ENCODE measurements at places on chromosomes 4 and X. TPM values are rescaled to one million over a fixed set of nuclear protein-coding genes. Genes with fewer than 3 reads are reported as not detected.

Gene NEXMIF
- 0.01 TPM for polyA plus RNA-seq

Gene PRRG1
- polyA plus RNA-seq, result 3.8 TPM

DNA sequence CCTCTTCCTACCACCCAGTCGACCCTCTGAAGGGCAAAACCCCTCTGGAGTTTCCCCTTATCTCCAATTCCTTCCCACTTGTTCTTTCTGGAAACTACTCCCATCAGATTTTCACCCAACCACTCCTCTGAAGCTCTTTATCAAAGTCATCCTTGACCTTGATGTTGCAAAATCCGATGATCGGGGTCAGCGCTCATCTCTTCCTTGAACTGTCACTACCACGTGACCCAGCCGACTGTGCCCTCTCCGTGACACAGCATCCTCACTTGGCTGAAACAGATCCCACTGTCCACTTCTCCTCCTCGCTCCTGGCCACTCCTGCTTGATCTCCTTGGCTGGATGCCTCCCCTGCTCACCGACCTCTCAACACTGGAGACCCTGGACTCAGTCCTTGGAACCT, 1.1 kb downstream of the CFAP99 start:
- no peak for DNase-seq

Gene SAGE1
- not detected for polyA plus RNA-seq

Gene PPP4R3C
- polyA plus RNA-seq, result not detected

DNA sequence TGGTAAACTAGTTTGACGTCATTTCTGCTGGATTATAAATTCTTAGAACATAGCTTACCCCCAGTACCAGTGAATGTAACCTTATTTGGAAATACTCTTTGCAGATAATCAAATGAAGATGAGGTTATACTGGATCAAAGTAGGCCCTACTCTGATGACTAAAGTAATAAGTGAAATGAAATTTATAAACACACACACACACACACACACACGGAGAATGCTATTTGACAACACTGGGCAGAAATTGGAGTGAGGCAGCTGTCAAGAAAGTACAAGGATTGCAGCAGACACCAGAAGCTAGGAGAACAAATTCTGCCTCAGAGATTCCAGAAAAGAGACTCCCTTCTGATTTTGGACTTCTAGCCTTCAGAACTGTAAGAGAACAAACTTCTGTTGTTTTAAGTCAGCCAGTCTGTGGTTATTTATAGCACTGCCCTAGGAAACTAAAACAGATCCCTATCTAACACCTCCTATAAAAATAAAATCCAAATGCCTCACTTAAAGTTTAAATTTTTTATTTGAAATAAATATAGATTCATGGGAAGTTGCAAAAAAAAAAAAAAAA, 448.6 kb downstream of the PCDH18 start:
- no peak for DNase-seq

Gene CENPVL2
- polyA plus RNA-seq, result not detected

Gene PABPC1L2A
- polyA plus RNA-seq, result not detected

- DNase-seq, result no peak
Measured at GRCh38 chrX:138128027-138128671, 562.2 kb downstream of the ZIC3 start.

GRCh38 chrX:97504431-97504830, 620.7 kb downstream of the RPA4 start:
- no peak for DNase-seq

- peak; percentile 68 for DNase-seq
Measured at GRCh38 chr4:110636680-110637407, 14.0 kb upstream of the PITX2 start.

GRCh38 chr4:13783800-13784411, 156.4 kb upstream of the BOD1L1 start:
- no peak for DNase-seq

Gene NWD2
- polyA plus RNA-seq, result 0.03 TPM

DNA sequence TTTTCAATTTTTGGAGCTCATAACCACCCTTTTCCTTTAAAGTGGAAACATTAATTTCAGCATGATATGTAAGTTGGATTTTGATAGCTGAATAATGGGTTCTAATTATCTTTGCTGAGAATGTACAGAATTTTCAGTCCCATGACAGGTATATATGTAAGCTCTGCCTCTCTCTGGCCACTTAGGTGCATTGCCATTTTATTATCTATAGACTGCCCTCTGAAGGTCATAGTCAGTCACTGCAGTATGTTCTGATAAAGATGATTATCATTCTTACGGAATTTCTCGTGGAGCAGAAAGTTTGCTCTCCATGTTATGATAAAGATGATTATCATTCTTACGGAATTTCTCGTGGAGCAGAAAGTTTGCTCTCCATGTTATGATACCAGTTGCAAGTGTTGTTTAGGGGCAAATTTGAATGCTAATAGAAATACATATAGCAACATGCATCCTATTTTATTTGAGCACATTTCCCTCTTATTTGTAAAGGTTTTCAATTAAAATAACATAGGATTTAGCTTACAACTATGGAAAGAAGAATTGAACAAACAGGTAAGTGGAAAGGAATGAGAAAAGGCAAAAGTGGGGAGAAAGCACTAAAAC, 10.4 kb downstream of the AFP start:
- no peak for DNase-seq

Gene TEX13A
- polyA plus RNA-seq, result not detected

GRCh38 chrX:69507500-69507789, 3.3 kb downstream of the NALF2 start:
- no peak for DNase-seq

- no peak for DNase-seq
Measured at GRCh38 chrX:28189011-28189410, 207.8 kb upstream of the DCAF8L1 start.

Gene AKAP14
- not detected for polyA plus RNA-seq

Gene TMEM175
- polyA plus RNA-seq, result 8.7 TPM

- DNase-seq, result no peak
Measured at GRCh38 chr4:185712350-185713024, 99.5 kb downstream of the SORBS2 start.

GRCh38 chrX:129717892-129718291, 20.9 kb upstream of the XPNPEP2 start:
- DNase-seq, result peak; percentile 64

Gene FGB
- polyA plus RNA-seq, result not detected

Gene HTRA3
- polyA plus RNA-seq, result 14.0 TPM

DNA sequence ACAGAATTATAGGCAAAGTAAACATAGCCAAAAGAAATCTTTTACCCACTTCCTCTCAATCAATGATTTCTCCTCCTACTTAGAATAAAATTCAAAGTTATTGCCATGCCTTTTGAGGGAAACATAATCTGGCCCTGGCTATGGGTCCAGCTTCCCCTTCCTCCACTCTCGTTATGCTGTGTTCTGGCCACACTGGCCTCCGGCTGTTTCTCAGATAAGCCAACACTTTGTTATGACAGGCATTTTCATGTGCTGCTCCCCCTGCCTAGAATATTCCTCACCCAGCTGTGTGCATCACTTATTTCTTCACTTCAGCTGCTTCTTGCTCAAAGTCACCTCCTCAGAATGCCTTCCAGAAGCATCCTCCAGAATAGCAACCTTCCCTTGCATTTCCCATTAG, 386.6 kb upstream of the AADAT start:
- DNase-seq, result no peak

DNA sequence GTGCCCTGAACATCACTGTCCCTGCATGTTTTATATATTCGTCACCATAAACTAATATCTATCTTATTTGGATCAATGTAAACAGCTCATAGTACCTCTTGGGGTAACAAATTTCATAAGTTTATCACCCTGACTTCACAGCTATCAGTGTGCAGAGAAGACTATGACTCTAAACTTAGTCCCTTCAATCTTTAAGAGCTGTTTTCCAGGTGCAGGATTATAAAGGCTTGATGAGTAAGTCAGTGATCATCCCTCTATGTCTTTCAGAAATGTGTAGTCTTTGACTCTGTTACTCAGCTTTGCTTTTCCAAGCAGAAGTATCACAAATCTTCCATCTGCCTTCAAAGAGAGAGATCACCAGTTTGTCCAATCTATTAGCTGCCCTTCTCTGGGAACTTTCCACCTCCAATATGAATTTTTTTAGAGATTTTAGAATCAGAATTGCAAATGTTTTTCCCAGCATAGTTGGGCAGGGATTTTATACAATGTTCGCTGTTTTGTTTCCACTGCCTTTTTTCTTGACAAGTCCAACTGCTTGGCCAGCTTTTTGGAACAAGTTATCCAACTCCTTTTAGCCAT, 45.1 kb upstream of the TSPAN7 start:
- no peak for DNase-seq

Gene SPP1
- 0.69 TPM for polyA plus RNA-seq

- DNase-seq, result no peak
Measured at GRCh38 chr4:98601708-98602107, 56.7 kb downstream of the TSPAN5 start.

GRCh38 chr4:1241466-1241935, 7.4 kb downstream of the CTBP1 start:
- no peak for DNase-seq

GRCh38 chrX:35380808-35381700, 417.1 kb upstream of the MAGEB16 start:
- DNase-seq, result no peak

DNA sequence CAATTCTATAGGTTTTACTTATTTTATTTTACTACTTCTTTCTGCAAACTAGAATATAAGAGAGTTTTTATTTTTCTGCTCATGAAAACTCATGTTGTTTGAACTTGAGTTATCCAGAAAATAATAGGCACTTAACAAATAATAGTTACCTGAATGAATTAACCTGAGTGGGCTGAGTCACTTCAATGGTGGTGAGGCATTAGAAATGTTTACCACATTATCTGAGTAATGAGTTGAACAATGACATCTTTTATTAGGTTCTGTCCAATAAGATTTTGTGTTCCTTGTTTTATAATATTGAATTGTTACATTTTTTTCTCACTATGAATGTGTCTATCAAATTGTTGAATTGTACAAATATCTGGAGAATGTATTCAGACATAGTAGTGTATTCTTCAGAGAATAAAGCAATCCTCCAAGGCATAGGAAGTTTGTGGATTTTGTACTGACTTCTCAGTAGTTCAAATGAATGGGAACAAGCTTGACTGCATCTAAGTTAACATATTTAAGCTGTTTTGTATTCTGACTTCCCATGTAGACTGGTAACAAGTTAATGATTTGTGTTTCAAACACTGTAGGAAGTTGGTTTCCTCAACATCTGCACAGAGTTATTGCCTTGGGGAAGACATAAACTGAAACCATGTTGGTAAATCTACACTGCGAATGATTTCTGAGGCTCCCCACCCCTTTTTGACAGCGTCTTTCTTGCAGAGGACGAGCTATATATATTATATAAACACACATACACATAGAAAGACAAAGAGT, 1808.9 kb upstream of the TENM3 start:
- no peak for DNase-seq

DNA sequence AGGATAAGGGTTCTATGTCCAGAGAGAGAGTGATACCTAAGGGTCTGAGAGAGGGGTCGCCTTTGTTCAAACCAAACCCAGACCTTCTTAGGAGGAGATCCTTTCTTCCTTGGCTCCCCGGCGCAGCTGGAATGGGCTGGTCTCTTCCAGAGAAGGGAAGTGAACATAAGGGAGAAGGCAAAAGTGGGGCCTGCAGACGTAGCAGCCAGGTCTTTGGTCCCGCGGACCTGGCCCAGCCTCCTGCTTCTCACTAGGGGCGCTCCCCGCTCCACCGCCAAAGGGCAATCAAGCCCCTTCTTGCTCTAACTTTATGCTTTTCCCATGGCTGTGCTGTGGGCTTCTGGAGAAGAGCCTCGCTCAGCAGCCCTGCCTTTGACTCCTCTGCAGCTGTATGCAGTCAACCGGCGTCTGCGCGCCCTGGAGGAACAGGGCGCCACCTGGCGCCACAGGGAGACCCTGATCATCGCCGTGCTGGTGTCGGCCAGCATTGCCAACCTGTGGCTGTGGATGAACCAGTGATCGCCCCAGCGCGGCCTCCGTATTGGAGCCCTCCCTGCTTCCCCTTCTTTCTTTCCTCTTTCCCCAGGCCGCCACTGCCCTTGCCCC, 6.5 kb downstream of the FATE1 start:
- DNase-seq, result no peak

DNA sequence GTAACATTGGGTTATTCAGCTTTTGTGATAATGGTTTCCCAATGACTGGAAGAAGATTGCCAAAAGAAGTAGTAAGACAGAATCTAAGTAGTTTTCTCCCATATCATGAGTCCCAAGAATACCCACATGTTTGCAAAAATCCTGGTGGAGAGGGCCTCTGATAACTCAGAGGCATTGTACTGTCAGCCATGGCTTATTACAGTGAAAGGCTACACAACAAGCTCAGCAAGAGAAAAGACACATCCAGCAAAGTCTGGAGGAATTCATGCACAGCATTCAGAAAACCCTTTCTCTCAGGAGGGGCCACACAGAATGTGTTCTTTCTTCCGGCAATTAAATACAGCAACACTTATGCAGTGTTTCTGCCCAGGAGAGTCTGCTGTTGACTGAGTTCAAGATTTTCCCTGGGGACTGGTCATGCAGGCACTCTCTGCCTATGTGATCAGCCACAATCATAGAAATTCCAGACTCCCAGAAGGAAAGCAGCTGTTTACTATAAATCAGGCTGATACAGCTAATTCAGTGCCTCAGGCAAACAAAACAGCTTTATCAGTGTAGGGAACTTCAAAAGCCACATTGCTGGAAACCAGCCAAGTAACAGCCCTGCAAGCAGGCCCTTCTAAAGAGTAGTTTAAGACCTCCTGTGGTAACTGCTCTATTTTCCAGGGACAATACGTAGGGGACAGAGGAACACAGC, 937.1 kb downstream of the CCSER1 start:
- DNase-seq, result no peak

Gene WWC2
- polyA plus RNA-seq, result 3.3 TPM

DNA sequence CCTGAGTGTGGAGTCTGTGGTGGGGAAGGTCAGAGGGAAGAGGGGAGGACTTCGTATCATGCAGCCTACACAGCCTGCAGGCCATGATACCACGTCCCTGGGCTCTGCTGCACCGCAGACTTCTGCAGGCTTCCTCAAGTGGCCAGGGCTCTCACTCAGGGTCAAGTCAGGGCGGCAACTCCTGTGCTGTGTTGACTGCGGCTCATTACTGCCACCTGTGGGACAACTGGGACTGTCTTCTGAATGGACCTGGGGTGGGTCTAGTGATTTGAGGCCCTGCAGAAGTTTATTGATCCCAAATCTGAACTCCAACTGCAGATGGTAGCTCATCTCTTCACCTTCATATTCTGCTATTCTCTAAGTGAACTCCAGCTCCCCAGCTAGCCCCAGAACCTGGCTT, 167.1 kb downstream of the NSUN7 start:
- peak; percentile 65 for DNase-seq

GRCh38 chr4:953574-953915, 19.8 kb downstream of the DGKQ start:
- DNase-seq, result no peak

Data from psoas muscle (tissue), 8 donors.